Stimulated activated CD8-positive, alpha-beta memory T cell treated with anti-CD3 and anti-CD28 coated beads, Interleukin-4, amount 100 ng/mL, for 1 hour (primary cell): ENCODE measurements at places on chromosomes 1 and 21.

GRCh38 chr1:95042286-95042685 lies 30.5 kb downstream of the ALG14 start:
- no peak for DNase-seq

DNA sequence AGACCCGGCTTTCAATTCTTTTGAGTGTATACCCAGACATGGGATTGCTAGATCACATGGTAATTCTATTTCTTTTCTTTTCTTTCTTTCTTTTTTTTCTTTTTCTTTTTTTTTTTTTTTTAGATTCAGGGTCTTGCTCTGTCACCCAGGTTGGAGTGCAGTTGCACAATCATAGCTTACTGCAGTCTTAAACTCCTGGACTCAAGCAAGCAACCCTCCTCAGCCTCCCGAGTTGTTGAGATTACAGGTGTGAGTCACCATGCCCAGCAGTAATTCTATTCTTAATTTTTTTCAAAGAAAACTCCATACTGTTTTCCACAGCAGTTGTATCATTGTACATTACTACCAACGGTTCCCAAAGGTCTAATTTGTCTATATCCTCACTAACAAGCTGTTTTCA lies 13.5 kb upstream of the RNF186 start:
- no peak for DNase-seq

DNA sequence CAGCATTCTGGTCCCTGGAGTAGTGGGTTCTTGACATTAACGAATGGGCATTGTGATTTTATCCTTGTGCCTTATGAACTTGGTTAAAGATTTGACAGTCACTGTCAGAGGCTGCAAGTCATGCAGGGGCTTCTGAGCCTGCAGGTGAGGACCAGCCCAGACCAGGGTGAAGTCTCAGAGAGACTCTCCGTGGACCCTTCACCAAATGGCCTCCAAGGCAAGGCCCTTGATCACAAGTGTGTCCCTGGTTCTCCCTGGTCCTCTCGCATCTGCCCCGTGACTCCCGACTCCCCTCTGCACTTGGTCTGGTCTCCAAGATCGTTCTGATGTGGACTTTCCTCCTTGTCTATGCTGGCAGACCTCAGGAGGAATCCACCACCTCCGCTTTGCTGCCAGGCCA lies 476.5 kb upstream of the VAMP3 start:
- no peak for DNase-seq

DNA sequence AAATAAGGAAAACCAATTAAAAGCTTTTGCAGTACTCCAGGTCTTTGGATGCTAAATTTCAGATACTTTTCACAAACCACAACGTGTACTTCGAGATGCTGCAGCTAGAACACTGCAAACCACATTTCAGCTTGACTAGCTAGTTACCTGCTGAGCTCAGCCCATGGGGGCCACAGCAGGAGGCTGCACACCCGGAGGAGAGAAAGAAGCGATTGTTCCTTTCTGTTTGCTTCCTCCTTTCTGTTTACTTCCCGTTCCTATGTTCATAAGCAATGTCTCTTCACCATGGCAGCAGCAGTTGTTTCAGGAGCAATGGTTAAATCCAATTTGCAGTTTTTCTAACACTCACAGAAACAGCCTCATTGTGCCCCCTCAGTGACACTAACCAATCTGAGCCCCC lies 225.6 kb upstream of the FGGY start:
- no peak for DNase-seq

DNA sequence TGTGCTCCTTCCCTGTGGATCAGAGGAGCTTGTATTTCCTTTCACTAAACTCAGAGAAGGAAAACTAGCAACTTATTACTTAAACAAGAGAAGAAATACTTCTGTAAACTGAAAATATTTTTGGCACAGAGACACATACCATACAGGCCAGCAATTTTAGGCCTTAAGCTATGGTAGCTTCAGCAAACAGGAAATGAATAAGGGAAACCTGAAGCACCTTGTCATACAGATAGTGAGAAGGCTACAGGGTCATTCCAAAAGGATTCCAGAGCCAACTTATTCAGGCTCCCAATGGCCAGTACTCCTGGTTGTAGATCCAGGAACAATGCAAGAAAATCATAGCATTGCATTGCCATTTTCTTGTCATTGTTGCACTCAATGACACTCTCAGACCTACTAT lies 9.1 kb upstream of the KYAT3 start:
- DNase-seq: no peak

DNA sequence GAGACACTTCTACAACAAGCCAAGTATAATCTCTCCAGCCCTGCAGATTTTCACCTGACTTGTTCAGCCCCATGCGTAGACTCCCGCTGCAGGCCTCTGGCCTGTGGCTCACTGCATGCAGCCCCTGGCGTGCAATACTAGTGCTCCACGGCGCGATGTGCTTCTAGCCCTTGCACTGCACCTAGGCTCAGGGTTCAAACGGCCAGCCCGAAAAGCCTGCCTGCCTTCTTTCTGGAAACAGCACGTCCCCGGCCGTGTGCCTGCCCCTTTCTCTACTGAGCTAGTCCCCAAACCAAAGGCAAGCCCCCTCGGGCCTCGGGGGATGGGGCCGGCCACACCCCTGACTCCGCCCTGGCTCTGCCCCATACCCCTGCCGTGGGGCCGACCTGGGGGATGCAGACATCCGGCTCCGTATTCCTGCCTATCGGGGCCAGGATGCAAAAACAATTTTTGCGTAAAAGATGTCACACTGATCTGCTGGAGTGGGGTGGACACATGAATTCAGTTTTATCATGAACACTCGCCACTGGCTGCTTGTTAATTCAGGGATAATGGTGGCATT lies 26.3 kb upstream of the TRAPPC10 start:
- no peak for DNase-seq

DNA sequence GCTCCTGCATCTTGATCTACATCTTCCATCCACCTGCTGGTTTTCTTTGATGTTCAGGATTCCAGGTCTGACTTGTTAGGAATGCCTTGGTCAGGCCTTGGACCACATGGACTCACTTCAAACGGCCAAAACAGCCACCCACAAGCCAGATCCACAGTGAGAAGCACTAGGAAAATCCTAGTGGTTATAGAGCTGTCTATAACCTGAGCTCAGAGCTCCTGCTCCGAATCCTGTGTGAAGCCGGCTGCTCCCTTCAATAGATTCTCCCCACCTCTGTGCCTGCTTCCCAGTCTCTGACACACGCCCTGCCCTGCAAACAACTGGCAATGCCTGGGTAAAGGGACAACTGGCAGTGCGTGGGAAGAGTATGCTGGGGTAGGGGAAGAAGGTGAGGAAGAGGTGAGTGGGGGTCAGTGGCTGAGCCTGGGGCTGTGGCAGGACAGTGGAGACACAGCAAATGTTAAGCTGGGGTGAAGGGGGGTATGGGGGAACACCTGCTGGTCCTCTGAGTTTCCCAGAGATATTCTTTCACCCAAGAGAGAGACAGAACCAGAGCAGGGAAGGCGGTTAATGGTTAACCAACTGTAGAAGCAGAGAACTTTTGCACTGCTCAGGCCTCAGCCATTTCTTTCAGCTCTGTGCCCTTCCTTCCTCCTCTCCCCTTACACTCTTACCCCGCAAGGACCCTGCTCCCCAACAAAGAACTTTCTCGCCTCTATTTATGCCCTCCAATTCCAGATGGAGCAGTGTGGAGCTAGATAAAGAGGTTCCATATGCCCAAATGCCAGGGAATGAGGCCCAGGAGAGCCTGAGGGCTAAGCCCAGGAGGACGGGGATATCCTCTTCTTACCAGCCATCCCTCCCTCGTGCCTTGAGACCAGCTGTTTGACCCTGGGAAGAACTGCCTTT lies 4.5 kb downstream of the PLXNA2 start:
- no peak for DNase-seq

DNA sequence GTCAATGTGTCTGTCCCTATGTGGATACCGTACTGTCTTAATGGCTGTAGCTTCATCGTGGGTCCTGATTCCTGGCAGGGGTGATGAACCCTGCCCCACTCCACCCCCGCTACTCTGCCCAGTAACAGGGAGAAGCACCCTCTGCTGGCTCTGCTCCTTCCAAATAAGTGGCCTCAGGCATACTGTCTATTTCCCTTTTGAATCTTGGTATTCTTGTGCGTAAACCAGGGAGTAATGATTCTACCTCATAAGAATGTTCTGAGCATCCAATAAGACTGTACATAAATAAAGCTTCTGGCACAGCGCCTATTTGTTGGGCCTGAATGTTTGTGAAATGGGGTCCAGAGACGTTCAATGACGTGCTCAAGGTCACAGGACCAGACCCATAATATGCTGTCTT lies 35.2 kb upstream of the CTPS1 start:
- DNase-seq: no peak

DNA sequence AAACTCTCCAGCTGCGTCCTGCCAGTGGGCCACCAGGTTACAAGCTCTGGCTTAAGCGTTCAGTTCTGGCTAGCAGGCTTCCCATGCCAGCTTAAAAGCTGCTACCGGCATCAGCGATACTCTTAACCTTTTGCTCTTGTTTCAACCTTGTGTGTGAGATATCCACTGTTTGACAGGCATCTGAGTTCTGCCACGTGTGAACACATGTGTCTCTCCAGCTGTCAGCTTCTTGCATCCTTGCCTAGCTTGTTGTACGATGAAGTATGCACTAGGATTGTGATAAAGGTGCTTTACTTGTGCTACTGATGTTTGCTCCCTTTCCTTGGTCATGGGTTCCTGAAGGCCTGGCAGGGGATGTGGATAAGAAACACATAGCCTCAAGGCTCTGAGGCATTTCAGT lies 201.6 kb downstream of the PRDM2 start:
- DNase-seq: no peak

- no peak for DNase-seq
Observed at GRCh38 chr1:188641566-188642211, 1812.9 kb downstream of the PLA2G4A start.

- DNase-seq: no peak
Observed at GRCh38 chr1:56032096-56032676, 547.2 kb downstream of the PLPP3 start.

DNA sequence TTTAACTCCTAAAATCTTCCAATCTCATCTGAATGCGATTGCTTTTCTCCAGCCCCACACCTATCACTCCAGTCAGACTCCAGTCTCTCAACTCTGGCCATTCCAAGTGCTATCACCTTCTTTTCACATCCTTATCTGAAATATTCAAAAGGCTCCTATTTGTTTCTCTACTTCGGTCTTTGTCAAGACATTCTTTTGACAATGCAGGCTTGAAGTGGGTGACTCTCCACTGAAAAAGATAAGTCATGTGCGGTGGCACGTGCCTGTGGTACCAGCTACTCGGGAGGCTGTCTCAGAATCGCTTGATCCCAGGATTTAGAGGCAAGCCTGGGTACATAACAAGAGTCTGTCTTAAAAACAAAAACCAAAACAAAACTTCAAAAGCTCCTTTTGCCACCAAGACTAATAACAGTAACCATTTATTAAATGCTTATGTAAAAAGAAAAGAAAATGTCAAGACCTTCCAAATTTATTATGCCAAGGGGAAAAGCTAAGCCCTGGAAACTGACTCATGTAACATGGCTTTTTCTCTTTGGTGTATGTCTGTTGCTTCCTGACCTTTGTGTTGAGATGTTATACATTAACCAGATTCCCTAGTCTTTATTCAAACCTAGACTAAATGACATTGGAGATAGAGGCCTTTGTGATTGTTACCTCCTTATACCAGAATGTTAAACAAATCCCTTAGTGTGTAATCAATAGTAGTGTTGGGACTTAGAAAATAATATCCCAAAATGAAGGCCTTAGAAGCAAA lies 3.6 kb downstream of the ALG14 start:
- no peak for DNase-seq

DNA sequence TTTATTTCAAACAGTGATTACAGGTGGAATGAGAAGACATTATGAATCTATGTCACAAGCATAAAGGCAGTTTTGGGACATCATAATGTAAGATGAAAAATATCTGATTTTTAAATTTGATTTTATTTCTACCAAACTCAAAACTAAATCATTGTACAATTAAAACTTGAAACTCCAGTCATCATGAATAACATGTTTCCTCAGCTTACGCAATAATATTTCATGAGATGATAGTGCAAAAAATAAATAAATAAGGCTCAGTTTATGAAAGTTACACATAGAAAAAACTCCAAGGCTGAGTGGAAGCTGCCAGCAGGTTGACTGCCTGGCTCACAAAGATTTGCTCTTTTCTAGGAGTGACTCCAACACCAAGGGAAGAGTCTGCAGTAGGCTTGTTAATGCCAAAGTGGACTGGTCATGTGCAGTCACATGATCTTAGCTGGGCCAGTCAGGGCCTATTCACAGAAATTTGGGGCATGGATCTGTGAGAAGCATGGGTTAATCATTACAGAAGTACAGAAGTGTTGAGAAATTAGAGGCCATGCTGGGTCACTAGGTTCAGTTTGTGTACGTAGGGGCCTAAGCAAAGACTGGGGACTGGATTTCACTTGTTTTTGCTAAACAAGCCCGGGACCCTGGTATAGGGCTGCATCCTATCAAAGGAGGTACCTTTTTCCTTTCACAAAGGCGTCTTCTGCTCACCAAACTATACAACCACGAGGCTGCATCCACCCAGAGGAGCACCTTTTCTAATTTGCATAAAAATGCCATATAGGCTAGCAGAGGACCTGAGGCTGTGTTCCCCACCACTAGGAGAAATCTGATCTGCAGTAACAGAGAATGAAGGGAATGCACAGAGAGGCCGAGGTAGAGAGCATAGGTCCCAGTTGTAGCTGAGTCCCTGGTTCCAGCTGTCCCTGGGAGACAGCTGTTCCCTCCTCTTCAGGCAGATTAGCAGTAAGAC lies 4.9 kb upstream of the ABCA4 start:
- no peak for DNase-seq

GRCh38 chr1:196409586-196409985 lies 198.7 kb downstream of the KCNT2 start:
- DNase-seq: no peak

DNA sequence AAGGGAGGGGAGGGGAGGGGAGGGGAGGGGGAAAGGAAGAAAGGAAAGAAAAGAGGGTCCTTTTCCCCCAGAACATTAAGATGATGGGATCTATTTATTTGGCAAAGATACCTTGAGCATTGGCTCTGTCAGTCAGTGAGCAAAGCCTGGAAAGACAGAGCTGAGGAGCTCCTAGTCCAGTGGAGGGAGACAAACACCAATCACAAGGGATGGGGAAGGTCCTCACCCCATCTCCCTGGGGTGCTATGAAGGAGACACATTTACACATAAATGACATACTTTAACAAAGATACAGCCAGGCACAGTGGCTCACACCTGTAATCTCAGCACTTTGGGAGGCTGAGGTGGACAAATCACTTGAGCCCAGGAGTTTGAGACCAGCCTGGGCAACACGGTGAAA lies 154.9 kb upstream of the TIAM1 start:
- DNase-seq: no peak

GRCh38 chr1:41633764-41634163 lies 149.3 kb upstream of the EDN2 start:
- no peak for DNase-seq

- DNase-seq: no peak
Observed at GRCh38 chr1:203117611-203118575, 9.6 kb upstream of the ADORA1 start.

- DNase-seq: no peak
Observed at GRCh38 chr1:233113009-233113879, 162.8 kb downstream of the NTPCR start.

DNA sequence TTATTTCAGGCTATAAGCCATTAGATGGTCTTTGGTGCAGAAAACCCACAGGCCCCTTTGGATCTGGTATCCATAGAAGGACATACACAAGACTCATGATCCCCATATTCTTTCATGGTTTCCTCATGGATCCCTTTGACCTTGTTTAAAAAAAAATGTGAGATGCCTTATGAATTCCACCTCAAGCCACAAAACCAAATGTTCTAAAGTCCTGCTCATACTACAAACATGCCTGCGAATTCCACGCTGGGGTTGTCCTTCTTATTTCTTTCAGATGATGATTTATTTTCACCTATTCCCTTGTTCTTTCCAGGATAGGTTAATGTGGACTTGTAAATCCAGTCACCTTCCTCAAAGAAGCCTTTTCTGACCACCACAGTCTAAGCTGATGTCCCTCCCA lies 256.9 kb upstream of the DPYD start:
- DNase-seq: no peak

GRCh38 chr1:32307324-32307723 lies 15.4 kb downstream of the HDAC1 start:
- no peak for DNase-seq
